CD4-positive, CD25-positive, alpha-beta regulatory T cell (primary cell): ENCODE measurements at places on chromosomes 6 and 20. TPM values are rescaled to one million over a fixed set of nuclear protein-coding genes. Genes with fewer than 3 reads are reported as not detected.

GRCh38 chr6:52049252-52050050, 38.0 kb downstream of the PKHD1 start:
- no peaks in the 10 kb centered on the region for H3K36me3 ChIP-seq
- H3K27me3 ChIP-seq = no peaks in the 10 kb centered on the region
- DNase-seq = no peak
- H3K4me1 ChIP-seq = no peaks in the 10 kb centered on the region
- H3K4me3 ChIP-seq = no peak overlapping the region

Gene RAD21L1
- polyA plus RNA-seq = 0.46 TPM

- DNase-seq = no peak
- no peak overlapping the region for H3K27ac ChIP-seq
- H3K27me3 ChIP-seq = no peaks in the 10 kb centered on the region
- no peak overlapping the region for H3K4me3 ChIP-seq
- no peaks in the 10 kb centered on the region for H3K36me3 ChIP-seq
Measured at GRCh38 chr6:22253955-22254655, 42.7 kb downstream of the PRL start.

GRCh38 chr6:162572240-162572639, 155.3 kb downstream of the PRKN start:
- no peak overlapping the region for H3K27ac ChIP-seq
- no peaks in the 10 kb centered on the region for H3K36me3 ChIP-seq
- no peak for DNase-seq
- no peaks in the 10 kb centered on the region for H3K27me3 ChIP-seq

DNA sequence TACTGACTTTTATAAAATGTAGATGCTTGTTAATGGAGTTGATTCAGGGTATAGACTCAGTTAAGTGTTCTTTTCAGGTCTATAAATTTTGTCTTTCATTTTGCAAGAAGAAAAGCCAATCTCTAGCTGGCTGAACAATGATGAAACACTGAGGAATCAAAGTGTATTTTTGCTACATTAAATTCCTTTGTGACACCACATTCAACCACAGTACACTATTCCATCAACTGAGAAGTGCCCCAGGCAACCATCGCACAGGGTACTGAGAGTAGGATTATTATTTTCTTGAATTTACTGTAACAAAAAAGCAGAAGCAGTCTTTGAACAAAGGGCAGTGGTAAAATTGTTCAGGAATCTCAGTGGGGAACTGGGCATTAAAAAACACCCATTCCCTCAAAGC, 83.6 kb downstream of the PREP start:
- no peaks in the 10 kb centered on the region for H3K4me1 ChIP-seq
- no peaks in the 10 kb centered on the region for H3K27me3 ChIP-seq
- no peak overlapping the region for H3K4me3 ChIP-seq
- DNase-seq = no peak
- H3K27ac ChIP-seq = no peak overlapping the region

- no peak overlapping the region for H3K4me3 ChIP-seq
- no peaks in the 10 kb centered on the region for H3K36me3 ChIP-seq
- no peak overlapping the region for H3K27ac ChIP-seq
- DNase-seq = no peak
- H3K27me3 ChIP-seq = peaks cover 21% of the 10 kb centered on the region
- H3K4me1 ChIP-seq = no peaks in the 10 kb centered on the region
Measured at GRCh38 chr6:159142531-159142930, 26.7 kb upstream of the FNDC1 start.

DNA sequence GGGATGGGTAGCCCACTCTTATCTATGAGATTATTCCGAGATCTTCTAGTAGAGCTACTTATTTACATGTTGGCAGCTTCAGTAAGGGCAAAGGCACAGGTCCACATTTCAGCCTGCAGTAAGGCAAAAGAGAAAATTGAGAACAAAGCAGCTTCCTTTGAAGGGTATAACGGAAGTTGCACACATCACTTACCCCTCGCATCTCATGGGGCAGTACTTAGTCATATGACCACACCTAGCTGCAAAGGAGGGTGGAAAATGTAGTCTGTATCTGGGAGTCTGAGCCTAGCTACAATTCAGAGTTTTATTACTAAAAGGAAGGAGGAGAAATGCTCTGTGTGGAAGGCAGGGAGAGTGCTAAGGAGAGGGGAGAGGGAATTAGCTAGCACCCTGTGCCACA, 29.7 kb downstream of the SPACA1 start:
- no peaks in the 10 kb centered on the region for H3K4me1 ChIP-seq
- H3K36me3 ChIP-seq = no peaks in the 10 kb centered on the region
- H3K4me3 ChIP-seq = no peak overlapping the region

GRCh38 chr6:122778985-122779661, 393 bp upstream of the FABP7 start:
- no peak for DNase-seq
- H3K27ac ChIP-seq = no peak overlapping the region
- no peaks in the 10 kb centered on the region for H3K36me3 ChIP-seq
- no peaks in the 10 kb centered on the region for H3K4me1 ChIP-seq

DNA sequence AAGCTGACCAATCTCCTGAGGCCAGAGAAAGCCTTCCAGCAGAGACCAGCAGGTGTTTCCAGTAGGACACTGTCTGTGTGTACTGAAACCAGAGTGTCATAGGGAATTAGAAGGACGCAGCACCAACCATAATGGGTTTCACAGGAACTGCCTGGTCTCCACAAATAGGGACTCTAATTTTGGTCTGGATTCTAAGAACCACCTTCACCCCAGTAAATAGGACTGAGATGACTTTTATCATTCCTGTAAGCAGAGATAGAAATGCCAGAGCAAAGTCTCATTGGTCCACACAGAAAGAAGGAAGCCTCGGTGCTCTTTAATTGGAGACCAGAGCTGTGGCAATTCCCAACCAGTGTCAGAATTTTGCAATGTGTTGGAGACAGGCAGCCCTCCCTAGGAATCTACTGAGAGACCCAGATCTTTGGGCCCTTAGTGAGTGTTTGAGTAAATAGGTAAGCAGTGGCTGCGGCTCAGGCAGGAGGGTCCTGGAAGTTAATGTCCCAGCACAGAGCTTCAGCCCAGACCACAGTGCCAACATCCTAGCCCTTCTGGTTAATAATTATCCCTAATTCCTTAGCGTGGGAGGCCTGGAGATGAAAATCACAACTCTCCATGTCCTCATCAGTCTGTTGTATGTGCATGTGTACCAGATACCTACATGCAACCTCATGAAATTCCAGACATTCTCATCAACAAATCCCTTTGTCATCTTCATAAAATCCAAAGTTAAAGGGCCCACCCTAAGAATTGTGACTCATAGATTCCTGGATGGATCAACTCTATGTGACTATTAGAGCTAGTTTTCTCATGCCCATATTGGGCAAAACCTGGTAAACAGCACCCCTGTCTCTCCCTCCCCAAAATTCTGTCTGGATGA, 81.2 kb downstream of the UNC5CL start:
- DNase-seq = no peak
- H3K4me1 ChIP-seq = no peaks in the 10 kb centered on the region
- H3K27me3 ChIP-seq = peaks cover 7% of the 10 kb centered on the region
- no peak overlapping the region for H3K4me3 ChIP-seq

DNA sequence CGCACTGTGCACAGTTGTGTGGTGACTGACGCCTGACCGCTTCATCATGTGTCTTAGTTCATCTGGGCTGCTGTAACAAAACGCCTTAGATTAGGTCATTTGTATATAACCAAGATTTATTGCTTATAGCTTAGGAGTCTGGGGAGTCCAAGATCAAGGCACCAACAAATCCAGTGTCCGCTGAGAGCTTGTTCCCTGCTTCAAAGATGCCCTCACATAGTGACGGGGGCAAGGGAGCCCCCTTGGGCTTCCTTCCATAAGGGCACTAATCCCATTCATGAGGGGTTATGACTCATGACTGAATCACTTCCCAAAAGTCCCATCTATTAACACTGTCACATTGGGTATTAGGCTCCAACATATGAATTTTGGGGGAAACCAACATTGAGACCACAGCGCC, 34.6 kb downstream of the CYP24A1 start:
- H3K4me1 ChIP-seq = no peaks in the 10 kb centered on the region
- no peak overlapping the region for H3K27ac ChIP-seq
- H3K4me3 ChIP-seq = no peak overlapping the region
- no peaks in the 10 kb centered on the region for H3K36me3 ChIP-seq
- H3K27me3 ChIP-seq = peaks cover 5% of the 10 kb centered on the region
- DNase-seq = no peak
